ENCODE measurements at places on chromosomes 16 and 17. TPM values are rescaled to one million over a fixed set of nuclear protein-coding genes. Genes with fewer than 3 reads are reported as not detected.

DNA sequence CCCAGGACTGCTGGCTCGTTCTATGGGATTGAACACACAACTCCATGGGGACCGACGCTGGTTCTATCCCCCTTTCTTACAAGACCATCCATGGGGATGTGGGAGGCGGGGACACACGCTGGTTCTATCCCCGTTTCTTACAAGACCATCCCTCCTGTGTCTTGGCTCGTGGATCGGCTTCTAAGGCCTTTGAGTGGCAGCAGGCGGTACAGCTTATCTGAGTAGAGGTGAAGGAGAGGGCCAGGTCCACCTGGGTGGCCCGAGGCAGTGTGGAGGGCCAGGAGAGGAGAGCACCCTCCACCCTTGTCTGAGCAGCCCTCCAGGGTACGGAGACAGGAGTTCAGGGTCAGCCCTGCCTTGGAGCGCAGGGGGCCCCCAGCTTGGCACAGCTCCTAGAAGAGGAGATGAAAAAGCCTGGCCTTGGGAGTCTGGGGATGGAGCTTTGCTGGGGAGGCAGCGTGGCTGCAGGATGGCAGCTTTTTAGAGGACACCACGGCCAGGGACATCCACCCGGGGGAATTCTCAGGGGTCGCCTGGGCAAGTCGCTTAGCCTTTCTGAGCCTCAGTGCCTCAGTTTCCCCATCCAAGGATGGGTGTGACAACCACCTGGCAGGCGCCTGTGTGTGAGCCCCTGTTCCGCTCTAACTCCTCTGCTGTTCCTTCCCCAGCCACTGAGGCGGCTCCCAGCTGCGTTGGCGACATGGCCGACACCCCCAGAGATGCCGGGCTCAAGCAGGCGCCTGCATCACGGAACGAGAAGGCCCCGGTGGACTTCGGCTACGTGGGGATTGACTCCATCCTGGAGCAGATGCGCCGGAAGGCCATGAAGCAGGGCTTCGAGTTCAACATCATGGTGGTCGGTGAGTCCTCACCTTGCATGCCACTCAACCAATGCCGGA lies 341.0 kb downstream of the SEC14L1 start:
- H3K36me3 ChIP-seq = peaks cover 27% of the 10 kb centered on the region
- H3K4me1 ChIP-seq = peaks cover 29% of the 10 kb centered on the region
- no peaks in the 10 kb centered on the region for H3K27me3 ChIP-seq
- no peak for DNase-seq
- no peak overlapping the region for H3K4me3 ChIP-seq

DNA sequence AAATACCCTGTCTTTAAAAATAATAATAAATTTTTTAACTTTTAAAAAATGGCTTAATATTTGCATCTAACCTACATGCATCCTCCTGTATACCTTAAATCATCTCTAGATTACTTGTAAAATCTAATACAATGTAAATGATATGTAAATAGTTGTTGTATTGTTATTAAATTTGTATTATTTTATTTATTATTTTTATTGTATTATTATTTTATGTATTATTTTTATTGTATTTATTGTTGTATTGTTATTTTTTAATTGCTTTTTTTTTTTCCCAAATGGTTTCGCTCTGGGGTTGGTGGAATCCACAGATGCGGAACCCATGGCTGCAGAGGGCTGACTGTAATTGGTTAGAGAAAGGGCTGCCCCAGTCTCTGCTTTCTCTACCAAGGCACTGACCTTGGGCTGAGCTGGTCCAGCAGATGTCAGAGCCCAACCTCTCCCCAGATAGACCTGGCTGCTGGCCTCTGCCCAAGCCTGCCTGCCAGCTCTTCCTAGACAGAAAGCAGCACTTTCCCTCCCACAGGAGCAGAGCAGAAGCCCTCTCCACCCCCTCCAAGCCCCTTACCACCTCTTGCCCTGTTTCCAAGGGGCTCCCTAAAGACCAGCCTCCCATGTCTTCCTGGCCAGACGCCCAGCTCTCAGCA lies 183.8 kb downstream of the GSG1L start:
- no peaks in the 10 kb centered on the region for H3K27me3 ChIP-seq
- H3K4me1 ChIP-seq = no peaks in the 10 kb centered on the region
- no peak overlapping the region for H3K27ac ChIP-seq
- DNase-seq = no peak
- no peak overlapping the region for H3K4me3 ChIP-seq
- no peaks in the 10 kb centered on the region for H3K36me3 ChIP-seq

GRCh38 chr17:50049636-50050035 lies 6.3 kb upstream of the ITGA3 start:
- peaks cover 44% of the 10 kb centered on the region for H3K4me1 ChIP-seq
- H3K4me3 ChIP-seq = no peak overlapping the region
- no peaks in the 10 kb centered on the region for H3K36me3 ChIP-seq
- no peak overlapping the region for H3K27ac ChIP-seq
- no peaks in the 10 kb centered on the region for H3K27me3 ChIP-seq

GRCh38 chr17:6376931-6377361 lies 58.0 kb downstream of the AIPL1 start:
- H3K36me3 ChIP-seq = no peaks in the 10 kb centered on the region
- no peaks in the 10 kb centered on the region for H3K4me1 ChIP-seq
- no peak overlapping the region for H3K27ac ChIP-seq
- no peaks in the 10 kb centered on the region for H3K27me3 ChIP-seq

MYH8 gene
- total RNA-seq = not detected

DNA sequence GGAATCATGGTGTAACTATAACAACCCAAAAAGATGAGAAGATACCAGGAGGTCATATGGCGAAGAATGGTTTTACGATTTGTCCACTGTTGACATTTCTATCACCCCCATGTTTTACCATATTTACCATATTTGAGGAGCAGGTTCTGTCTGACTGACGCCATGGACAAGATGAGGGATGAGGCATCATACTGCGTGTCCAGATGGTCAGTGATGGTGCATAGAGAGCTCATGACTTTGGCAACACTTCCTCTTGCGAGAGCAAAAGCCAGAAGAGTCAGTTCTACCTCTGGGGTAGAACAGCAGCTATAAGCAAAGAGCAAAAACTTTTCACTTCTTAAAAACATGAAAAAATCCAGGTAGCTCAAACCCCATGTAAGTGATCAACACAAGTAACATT lies 38.3 kb downstream of the ZZEF1 start:
- no peak for DNase-seq
- no peaks in the 10 kb centered on the region for H3K27me3 ChIP-seq

PRSS21 gene
- not detected for total RNA-seq

KPNB1 gene
- total RNA-seq = 659 TPM

- peak overlapping the region; percentile 99 for H3K4me3 ChIP-seq
- DNase-seq = no peak
- H3K27ac ChIP-seq = peak overlapping the region; percentile 39
- H3K36me3 ChIP-seq = no peaks in the 10 kb centered on the region
- peaks cover 22% of the 10 kb centered on the region for H3K4me1 ChIP-seq
Observed at GRCh38 chr17:72590882-72591281, 470.1 kb downstream of the SOX9 start.

DNA sequence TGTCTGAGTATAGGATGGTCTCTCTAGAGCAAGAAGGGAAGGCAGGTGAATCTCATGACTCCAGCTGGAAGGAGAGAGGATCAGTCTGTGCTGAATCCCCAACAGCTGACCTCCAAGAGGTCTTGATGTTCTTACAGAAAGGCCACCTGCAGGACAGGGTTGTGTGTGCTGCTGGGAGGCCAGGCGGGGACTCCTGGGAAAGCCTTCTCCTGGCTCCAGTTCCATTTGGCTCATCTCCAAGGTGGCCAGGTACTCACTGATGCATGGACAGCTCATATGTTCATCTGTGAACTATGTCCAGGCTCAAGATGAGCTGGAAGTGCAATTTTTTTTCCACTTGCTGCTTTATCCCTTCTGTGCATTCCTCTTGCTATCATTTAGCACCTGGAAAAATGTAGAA lies 730.2 kb upstream of the RBFOX1 start:
- no peaks in the 10 kb centered on the region for H3K4me1 ChIP-seq

DNA sequence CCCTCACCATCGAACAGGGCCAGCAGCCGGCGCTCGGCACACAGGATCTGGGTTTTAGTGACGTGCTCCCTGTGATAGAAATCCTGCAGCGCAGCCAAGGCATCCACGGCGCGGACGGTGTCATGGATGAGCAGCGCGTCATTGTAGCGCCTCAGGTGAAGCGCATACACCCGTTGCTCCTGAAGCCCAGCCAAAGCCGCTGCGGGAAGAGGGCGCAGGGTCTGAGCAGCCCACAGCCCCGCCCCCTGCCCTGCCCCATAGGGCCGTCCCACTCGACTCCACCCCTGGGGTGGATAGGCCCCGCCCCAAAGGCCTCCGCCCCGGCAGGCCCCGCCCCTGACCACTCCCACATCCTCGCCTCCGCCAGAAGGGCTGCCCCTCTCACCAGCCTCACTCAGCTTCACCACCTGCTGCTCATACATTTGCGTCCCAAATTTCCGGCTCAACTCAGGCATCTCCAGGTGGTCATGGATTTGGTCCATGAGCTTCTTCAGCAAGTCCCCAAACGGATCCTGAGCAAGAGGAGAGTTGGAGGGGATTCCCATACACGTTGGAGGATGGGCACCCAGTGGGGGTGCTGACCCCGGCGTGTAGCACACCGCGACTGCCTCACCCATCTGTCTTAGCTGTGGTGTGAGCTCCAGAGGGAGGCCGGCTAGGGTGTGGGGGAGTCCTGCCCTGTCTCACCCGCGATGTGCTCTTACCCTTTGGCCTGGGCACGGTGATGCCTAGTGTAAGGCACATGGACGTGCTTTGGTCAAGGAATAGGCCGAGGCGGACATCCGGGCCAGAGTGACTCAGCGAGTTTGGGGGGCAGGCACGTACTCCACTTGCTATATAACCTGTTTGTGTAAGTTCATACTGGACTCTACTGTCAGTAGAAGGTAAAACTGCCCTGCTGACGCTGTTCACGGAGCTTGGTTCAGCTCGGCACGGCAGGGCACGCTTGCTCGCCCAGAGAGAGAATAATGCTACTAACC lies 4.6 kb downstream of the DHX58 start:
- H3K27me3 ChIP-seq = peaks cover 7% of the 10 kb centered on the region
- peaks cover 6% of the 10 kb centered on the region for H3K4me1 ChIP-seq

DNA sequence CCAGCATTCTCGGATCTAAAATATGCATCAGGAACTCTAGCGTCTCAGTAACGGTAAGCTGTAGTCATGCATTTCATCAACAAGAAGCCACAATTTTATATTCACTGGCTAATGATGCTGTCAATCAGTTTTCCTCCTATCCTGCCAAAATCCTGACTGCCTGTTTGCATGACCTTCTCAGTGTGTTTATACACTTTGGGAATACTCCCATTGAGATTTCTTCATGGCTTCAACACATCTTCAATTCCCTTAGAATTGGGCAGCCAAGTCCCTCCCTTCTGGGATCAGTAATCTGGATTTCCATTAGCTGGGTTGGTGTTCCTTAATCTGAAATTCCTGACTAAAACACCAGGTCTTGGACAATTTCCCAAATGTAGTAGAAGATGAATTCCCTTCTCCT lies 348.9 kb upstream of the DYNLRB2 start:
- DNase-seq = no peak
- H3K4me1 ChIP-seq = no peaks in the 10 kb centered on the region
- H3K27me3 ChIP-seq = no peaks in the 10 kb centered on the region
- H3K27ac ChIP-seq = no peak overlapping the region

- peaks cover 6% of the 10 kb centered on the region for H3K27me3 ChIP-seq
- DNase-seq = no peak
- no peak overlapping the region for H3K4me3 ChIP-seq
- no peaks in the 10 kb centered on the region for H3K4me1 ChIP-seq
Observed at GRCh38 chr17:21085707-21086106, 41.1 kb upstream of the DHRS7B start.

- no peaks in the 10 kb centered on the region for H3K27me3 ChIP-seq
- no peaks in the 10 kb centered on the region for H3K4me1 ChIP-seq
- no peak overlapping the region for H3K27ac ChIP-seq
Observed at GRCh38 chr16:9761870-9762269, 420.4 kb downstream of the GRIN2A start.

- DNase-seq = peak; percentile 15
- peaks cover 48% of the 10 kb centered on the region for H3K36me3 ChIP-seq
- H3K27ac ChIP-seq = no peak overlapping the region
- H3K4me3 ChIP-seq = no peak overlapping the region
- H3K4me1 ChIP-seq = peaks cover 20% of the 10 kb centered on the region
Observed at GRCh38 chr17:78418326-78419026, 40.0 kb downstream of the PGS1 start.

- no peak overlapping the region for H3K4me3 ChIP-seq
- peaks cover 42% of the 10 kb centered on the region for H3K36me3 ChIP-seq
- H3K4me1 ChIP-seq = no peaks in the 10 kb centered on the region
- DNase-seq = peak; percentile 74
Observed at GRCh38 chr16:23434380-23434779, 18.6 kb downstream of the COG7 start.

CDH13 gene
- 45.8 TPM for total RNA-seq

DNA sequence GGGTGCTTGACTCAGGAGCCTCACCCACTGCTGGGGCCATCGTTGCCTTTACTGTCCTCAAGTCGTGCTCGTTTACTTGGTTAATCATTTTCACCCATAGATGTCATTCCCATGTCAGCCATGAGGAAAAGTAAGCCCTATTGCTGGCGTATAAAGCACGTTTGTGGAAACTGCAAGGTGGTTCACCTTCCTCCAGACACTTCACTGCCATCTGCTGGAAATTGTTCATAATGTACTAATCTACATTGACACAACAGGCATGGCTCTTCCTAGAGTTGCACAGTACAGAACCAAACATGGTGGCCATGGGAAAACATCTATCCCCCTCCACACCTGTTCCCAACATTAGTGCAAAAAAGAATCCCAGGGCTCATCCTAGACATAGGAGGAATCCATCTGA lies 116.6 kb downstream of the ZNF18 start:
- no peak overlapping the region for H3K4me3 ChIP-seq
- no peaks in the 10 kb centered on the region for H3K27me3 ChIP-seq
- H3K4me1 ChIP-seq = no peaks in the 10 kb centered on the region
- no peaks in the 10 kb centered on the region for H3K36me3 ChIP-seq

DNA sequence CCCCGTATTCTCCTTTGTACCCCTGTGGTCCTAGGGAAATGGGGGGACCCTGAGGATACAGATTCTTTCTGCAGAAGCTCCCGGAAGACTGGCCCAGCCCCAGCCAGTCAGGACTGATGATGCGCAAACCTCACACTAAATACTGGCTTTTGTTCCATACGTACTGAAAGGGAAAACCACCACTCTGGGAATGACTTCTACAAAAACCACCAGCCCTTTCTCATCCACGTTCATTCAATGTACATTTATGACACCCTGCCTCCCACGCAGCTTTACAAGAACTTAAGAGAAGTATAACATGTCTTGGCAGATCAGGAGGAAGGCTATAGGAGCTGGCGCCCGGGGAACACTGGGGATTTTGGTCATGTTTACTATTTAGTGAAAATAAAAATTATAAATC lies 70.6 kb downstream of the MARCHF10 start:
- H3K4me1 ChIP-seq = 0 out of 2 replicates have a peak, but pooled peaks cover 2% of the 10 kb centered on the region
- no peak overlapping the region for H3K27ac ChIP-seq
- no peak for DNase-seq
- 0 out of 2 replicates have a peak, but pooled peaks cover 1% of the 10 kb centered on the region for H3K27me3 ChIP-seq
- H3K36me3 ChIP-seq = no peaks in the 10 kb centered on the region

- H3K27me3 ChIP-seq = no peaks in the 10 kb centered on the region
- no peak overlapping the region for H3K27ac ChIP-seq
- no peaks in the 10 kb centered on the region for H3K36me3 ChIP-seq
- no peaks in the 10 kb centered on the region for H3K4me1 ChIP-seq
- no peak overlapping the region for H3K4me3 ChIP-seq
- DNase-seq = no peak
Observed at GRCh38 chr16:79484237-79484636, 116.3 kb downstream of the MAF start.
